ENCODE measurements at places on chromosomes 1 and 21.

DNA sequence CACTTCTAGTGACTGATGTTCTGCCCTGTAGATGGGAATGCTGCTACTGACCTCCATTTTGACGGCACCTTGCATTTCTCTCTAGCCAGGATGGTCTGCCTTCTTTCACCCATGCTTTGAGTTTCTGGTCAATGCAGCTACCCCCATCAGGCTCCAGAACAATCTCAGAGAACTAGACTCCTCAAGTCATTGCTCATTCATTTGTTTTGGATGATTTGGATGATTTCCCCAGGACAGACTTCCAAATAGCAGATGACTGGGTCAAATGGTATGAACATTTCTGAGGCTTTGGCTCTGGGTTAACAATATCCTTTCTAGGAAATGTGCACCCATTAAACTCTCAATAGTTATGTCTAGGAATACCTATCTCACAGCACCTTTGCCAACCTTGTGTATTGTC lies 63.9 kb downstream of the CSMD2 start:
- DNase-seq: no peak

- no peak for DNase-seq
Measured at GRCh38 chr1:237029850-237030535, 12.0 kb upstream of the RYR2 start.

DNA sequence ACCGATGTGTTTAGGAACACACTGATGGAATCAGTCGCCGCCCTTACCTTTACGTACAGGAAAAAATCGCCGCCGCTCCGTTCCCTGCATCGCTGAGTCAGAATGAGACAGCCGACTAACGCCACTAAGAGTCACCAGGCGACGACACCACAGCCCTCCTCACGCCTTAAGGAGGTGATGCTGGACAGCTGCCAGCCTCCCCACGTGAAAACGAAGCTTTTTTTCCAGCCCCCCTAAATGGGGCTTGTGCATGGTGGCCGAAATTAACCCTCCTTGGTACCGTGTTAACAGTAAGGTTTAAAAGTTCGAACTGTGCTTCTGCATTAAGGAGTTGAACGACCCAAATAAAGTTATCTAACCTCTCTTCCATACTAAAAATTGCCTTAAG lies 511 bp downstream of the DNTTIP2 start:
- DNase-seq: peak; percentile 37

GRCh38 chr1:236734141-236734765 lies 48.0 kb downstream of the ACTN2 start:
- DNase-seq: no peak

DNA sequence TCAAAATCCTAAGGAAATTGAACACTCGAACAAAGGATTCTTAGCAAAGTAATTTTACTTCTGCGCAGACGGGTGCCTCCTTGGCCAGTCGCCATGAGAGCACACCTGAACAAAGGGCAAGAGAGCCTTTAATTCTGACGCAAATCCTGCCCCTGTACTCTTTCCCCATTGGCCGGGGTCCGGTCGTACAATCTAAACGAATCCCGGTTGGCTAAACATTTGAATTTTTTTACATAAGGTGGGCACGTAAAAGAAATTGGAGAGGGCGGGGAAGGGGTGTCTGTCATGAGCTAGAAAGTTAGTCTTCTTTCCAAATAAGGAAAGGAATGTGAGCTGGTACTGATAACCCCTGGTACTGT lies 8.2 kb upstream of the IL22RA1 start:
- DNase-seq: no peak

DNA sequence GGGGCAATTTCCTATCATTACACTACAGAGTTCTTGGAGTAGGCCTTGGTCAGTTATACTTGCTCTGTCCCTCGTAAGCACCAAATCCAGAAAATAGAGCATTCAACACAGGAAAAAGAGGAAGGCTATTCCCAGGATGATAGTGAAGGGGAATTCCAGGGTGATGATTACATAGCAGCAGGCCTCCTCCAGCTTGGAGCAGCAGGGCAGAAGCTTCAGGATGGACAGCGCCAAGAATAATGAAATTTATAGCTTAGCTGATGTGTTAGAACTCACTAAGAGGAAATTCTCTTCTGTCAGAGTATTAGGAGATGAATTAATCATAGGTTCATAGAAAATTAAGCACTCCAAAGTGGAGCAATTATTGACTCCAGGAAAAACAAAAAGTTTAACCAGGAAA lies 10.8 kb upstream of the SMAP2 start:
- DNase-seq: no peak

- no peak for DNase-seq
Measured at GRCh38 chr1:119506941-119507340, at the start of gene HSD3B1. Gene HSD3B1 (plus strand): TSS chr1:119507210. CDS start chr1:119507477, 267 bp downstream.

- DNase-seq: no peak
Measured at GRCh38 chr1:92424381-92424780, 62.3 kb downstream of the GFI1 start.

DNA sequence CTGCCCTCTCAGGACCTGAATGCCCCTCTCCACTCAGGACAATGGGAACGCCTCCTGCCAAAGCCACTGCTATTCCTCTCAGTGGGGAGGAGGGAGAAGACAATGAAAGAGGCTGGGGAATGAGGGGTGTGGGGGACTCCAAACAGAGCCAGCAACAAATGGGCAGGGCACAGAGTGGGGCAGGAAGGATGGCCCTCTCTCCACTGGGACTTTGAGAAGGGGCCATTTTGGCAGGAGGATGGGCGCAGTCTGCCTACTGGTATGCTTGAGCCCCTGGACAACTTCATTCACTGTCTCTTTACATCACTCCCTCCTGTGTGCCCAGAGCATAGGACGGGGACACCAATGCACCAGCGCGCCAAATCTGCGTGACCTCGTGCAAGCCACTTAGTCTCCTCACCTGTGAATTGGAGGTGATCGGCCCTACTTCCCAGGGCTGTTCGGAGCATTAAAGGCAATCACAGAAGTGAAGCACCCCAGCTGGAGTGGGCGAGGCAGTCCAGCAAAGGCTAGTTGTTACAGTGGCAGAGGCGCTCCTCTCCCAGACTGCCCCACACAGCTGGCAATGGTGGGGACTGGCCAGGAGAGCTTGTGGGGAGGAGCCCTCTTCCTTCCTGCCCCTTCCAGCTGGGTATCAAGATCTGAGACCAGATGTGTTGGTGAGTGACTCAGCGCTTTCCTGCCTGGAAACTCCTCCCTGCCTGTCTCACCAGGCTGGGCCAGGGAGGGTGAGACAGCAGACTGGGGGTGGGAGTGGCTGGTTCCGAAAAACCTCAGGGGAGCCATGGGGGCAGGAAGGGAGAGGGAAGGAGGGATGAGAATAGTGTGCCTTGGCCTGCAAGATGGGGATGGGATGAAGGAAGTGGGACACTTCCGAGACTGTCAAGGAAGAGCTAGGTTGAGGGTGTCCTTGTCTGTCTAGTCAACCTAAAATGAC lies 22.4 kb upstream of the SYNC start:
- DNase-seq: no peak

DNA sequence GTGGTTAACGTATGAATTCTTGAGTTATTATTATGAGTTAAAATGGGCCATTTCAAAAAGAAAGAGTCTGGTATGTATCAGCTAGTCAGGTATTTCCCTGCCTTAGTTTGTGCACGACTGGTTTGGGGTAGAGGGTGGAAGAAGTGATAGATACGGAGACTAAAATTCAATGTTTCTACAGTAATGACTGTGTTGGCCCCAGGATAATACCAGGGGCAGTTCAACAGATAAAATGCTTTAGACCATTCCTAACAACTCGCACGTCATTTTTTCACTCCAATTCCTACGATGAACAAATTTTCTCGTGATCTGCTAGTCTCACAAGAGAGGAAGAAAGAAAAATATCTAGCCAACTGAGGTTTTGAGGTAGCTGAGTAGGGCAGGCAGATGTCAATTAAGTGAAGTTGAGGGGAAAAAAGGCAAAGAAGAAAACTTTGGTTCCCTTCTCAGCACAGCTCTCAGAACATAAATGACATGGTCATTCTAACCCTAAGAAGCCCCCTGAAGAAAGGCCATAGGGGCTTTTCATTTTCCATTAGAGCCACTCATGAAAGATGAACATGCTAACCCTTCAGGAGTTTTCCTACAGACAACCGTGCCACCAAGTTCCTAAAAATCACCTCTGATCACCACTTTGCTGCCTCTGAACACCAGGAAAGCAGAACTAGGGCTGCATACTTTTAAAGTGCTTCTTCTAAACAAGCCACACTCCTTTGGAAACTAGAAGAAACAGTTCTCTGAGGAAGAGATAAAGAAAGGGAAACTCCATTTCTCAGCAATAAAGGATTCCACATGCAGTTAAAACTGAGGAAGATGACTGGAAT lies 5.6 kb downstream of the MCOLN2 start:
- DNase-seq: peak; percentile 22

- DNase-seq: no peak
Measured at GRCh38 chr1:3640121-3640837, 9.6 kb downstream of the WRAP73 start.

- DNase-seq: no peak
Measured at GRCh38 chr1:197705941-197706340, 69.3 kb downstream of the DENND1B start.
